ACHN (cell line): ENCODE measurements at places on chromosomes 1 and 21.

GRCh38 chr1:115952547-115952946, 23.8 kb upstream of the SLC22A15 start:
- no peak for DNase-seq

- no peak for DNase-seq
Measured at GRCh38 chr1:193543259-193543658, 356.8 kb upstream of the B3GALT2 start.

DNA sequence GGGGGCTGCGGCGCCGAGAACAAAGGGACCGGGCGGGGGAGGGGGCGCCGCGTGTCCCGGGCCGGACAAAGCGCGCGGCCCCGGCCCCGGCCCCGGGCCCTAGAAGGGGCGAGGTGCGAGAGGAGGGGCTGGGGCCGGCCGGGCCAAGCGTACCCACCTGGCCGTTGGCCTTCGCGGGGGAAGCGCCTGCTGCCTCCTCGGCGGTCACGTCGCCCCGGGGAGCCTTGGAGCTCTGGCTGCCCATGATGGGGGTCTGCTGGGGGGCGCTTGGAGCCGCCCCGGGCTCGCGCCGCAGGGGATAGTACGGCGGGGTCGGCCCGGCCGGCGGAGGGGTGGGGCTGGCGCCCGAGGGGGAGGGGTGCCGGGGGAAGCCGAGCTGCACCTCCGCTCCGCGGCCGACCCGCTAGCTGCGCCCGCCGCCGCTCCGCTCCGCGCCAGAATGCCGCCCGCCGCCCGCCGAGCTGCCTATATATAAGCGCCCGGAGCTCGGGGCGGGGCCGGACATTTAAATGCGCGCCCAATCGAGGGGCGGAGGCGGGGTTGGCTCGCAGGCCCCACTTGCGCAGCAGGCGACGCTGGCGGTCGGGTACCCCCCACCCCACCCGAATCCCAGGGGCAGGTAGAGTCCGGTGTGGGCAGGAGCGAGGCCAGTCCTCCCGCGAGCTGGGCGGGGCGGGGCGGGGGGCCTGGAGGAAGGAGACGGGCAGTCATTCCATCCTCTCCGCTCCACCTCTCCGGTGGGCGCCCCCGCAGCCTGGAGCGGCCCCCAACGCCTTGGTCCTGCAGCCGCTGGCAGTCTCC, at the start of gene MARCKSL1:
MARCKSL1 (minus strand) TSS at position 444 of the 801 bp plus-strand sequence; CDS start at position 244, 200 bp downstream.
- DNase-seq = peak; percentile 57

GRCh38 chr1:36857754-36858153, 176.6 kb downstream of the GRIK3 start:
- no peak for DNase-seq

DNA sequence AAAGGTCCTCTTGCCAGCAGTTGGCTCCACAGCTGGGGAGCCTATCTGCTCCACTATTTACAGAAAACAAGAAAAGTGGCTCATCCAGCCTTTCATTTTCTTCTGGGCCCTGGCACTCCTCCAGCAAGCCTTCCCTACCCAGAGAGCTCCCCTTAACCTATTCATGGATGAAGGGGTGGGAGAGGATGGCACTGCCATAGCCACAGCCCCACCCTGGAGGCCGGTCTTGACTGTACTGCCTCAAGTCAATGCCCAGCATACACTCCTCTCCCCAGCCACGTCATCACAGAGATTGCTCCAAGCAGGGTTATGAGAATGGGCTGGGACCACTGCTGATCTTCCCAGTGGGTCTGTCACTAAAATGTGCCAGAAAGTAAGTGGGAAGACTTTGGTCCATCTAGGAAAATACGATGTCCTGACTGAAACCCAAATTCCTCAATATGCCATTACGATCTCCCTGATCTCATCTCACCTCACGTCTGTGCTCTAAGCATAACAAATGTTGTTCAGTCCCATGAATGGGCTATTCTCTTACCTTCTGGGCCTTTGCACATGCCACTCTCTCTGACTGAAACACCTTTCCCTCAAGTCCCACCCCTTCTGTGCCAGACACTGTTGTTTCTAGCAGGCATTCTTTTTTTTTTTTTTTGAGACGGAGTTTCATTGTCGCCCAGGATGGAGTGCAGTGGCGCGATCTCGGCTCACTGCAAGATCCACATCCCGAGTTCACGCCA, 21.4 kb upstream of the PTAFR start:
- no peak for DNase-seq

- no peak for DNase-seq
Measured at GRCh38 chr1:107934578-107934977, 30.4 kb downstream of the VAV3 start.

- peak; percentile 62 for DNase-seq
Measured at GRCh38 chr1:156926175-156926574, 5.7 kb downstream of the LRRC71 start.

- DNase-seq = no peak
Measured at GRCh38 chr1:55472784-55473183, 257.6 kb upstream of the USP24 start.

DNA sequence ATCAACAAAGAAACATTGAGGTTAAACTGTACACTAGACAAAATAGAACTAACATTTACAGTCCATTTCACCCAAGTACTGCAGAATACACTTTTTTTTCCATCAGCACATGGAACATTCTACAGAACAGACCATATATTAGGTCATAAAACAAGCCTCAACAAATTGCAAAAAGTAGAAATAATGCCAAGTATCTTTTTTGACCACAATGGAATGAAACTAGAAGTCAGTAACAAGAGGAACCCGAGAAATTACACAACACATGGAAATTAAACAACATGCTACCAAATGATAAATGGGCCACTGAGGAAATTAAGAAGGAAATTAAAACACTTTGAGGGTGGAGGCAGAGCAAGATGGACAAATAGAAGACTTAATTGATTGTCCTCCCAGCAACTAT, 8.4 kb upstream of the C1orf185 start:
- no peak for DNase-seq

GRCh38 chr1:31476891-31477846, 64.2 kb downstream of the SERINC2 start:
- no peak for DNase-seq

- no peak for DNase-seq
Measured at GRCh38 chr21:31337996-31338907, 5.8 kb downstream of the TIAM1 start.

- peak; percentile 90 for DNase-seq
Measured at GRCh38 chr1:8097077-8097799, 71.1 kb upstream of the ERRFI1 start.

DNA sequence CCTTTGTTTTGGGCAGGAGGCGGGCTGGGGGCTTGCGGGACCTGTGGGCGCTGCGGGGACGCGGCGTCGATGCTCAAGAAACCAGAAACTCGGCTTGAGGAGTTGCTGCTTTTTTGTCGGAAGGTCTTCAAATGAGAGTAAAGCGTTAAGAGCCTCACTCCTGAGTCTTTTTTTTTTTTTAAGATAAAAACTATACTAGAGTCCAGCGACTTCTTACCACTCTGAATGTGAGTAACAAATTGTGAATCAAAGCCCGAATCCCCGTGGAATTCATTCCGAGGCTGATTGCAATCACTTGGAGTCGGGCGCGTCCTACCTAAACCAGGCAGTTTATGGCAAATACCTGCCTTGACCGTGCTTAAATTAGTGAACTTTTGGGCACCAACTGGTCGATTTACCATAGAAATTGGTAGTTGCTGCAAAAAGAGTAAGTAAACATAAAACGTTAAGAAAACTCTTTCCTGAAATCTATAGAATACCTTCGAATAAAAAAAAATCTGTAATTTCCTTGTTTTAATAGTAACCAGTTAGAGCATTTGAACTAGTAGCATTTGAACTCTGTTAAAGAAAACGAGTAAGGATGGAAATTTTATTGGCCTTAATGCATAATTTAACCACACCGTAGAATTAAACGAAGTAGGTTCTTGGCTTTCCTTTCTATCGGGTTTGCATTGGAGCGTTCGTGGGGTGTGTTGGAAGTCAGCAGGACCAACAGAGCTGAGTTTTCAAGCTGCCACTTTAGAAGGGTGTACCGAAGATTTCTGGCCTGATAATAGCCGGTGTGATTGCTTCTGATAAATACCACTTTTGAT, 769 bp downstream of the GPSM2 start:
- DNase-seq = peak; percentile 48

DNA sequence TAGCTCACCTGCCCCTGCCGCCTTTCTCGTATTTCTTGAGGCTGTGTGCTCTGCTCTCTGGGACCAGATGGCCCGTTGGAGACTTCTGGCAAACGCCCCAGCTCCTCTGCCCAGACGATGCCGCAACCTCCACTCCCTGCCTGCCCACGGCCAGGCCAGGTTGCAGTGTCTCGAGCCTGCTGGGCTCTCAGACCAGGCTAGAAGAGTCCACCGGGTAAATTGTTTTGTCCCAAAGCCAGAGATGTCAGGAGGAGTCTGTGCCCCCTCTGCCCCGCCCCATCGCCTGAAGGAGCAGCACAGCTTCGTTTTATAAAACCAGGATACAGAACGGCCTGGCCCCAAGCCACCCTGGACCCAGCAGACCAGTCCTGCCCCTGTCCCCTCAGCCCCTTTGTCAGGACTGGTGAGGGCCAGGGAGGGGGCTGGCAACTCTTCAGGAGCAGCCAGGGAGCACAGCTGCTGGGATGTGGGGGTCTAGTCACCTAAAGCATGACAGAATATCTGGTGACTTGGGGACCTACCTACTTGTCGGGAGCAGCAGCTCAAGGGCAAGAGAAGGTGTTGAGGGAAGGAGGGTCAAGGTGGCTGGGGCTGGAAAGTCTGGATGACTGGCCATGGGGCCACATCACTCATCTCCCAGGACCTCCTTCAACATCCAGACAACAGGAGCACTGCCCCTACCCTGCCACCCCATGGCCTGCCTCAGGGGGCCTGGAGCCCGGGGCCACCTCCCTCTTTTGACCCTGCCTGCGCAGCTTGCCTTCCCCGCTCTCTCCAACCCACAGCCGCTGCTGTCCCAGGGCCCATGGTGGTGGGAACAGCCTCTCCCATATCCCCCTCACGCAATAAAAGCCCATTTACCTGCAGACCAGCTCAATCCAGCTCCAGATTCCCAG, 33.9 kb upstream of the LBR start:
- DNase-seq = no peak

DNA sequence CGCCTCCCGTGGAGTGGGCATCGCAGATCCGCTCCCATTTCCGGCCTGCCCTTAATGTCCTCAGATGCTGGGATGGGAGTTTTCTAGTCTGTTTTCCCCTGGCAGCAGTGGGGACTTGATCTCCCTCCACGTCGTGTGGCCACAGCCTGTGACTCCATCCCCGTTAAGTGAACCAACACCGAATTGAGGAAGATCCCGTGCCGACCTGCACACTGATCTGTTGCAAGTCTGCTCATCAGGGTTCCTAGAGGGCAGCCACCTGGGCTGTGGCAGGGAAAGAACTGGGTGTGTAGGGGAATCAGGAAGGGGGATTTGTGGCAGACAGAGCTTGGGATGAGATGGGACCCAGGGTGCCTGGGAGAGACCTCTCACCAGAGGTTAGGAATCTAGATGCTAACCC, 23.3 kb upstream of the CDK18 start:
- no peak for DNase-seq

GRCh38 chr1:167442854-167443565, 75.3 kb downstream of the CD247 start:
- DNase-seq = no peak

DNA sequence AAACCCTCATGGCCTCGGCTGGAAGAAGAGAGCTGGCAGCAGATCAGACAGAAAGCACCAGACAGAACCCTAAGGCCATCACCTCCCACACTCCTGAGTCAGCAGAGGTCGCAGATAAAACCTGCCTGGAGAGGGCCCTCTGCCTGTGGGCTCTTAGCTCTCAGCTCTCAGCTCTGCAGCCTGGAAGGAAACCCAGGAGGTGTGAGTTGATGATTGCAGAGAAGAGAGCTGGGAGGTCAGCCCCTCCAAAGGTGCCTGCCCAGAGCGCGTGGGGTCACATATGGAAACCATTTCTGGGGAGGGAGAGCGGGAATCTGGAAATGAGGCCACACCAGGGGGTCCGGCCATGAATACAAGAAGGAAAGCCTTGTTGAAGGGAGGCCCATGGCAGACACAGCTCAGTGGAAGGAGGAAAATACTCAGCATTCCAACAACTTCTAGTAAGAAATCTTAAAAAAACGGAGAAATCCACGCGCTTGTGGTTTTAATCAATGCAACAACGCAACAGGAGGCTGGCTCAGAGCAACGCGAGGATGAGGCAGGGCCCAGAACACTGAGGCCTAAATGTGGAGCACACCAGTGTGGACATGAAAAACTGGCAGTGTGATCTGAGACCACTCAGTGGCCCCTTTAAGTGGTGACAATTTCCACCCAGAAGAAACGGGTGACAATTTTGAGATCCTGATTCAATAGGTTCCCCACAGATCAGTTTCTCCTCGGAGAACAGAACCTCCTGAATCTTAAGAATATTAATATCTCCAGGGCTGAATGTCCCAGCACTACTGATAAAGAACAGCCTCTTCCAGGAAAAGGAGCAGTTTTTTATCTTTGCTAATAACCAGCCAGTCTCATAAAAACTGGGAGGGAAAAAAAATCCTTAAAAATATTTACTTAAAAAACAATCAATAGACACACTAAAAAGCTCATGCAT, 45.7 kb downstream of the PSMG1 start:
- DNase-seq = no peak

- DNase-seq = no peak
Measured at GRCh38 chr1:160608514-160608913, 29.2 kb upstream of the CD84 start.

GRCh38 chr1:78355656-78356055, 135.1 kb upstream of the PTGFR start:
- DNase-seq = no peak

GRCh38 chr1:228184152-228184551, 18.5 kb downstream of the IBA57 start:
- DNase-seq = no peak

DNA sequence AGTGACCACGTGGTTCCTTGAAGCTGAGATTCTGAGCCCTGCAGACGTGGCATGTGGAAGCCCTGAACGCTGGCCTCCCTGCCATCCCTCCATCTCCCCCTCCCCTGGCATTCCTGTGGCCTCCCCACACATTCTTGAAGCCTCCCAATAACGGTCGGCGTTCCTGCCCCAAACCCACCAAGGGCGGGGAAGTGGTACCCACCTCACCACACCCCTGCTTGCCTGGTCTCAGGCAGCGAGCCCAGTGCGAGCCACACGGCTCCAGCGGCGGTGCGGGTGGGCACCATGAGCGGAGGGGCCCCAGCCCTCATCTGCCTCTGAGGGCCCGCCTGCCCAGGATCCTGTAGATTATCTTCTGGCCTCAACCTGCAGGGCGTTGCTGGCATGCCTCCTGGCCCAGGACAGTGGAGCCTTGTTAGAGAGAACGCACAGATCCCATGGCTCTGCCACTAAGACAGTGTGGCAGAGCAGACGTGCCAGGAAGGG, 20.6 kb upstream of the PRELP start:
- DNase-seq = no peak

- no peak for DNase-seq
Measured at GRCh38 chr1:78996791-78997190, 9.7 kb downstream of the ADGRL4 start.
